ENCODE measurements at places on chromosomes 7 and 10.

DNA sequence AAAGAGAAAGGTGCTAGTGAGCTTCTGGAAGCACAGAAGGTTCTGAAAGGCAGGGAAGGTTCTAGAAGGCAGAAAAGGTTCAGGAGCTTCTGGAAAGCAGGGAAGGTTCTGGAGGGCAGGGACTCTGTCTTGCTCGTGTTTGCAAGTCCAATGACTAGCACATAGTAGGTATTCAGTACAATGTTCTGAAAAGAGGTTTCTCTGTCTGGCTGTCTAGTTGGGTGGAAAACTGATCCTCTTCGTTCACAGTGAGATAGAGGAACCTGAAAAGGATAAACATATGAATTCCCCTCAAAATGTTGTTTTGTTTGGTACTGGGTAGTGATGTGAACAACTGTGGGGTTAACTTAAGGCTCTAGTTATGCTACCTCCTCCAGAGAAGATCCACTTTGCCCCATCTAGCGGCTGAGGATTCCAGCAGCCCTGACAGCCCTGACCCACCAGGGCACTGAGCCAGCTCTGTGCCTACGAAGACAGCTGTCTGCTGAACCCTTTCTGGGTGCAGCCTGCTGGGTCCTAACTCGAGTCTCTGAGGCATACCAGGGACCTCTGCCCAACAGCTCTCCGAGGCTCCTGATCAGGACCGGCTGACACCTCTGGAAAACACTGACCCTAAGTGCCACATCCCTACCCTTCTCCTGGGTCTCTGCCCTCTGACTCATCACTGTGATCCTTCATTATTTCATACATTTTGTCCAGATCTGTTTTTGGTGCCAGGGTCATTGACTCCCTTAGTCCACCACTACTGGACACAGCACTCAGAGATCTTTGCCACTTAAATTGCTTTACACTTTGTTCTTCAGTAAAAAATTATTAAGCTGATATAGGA is 15.4 kb downstream of the PTPRN2 start:
- no peak for DNase-seq

GRCh38 chr7:30796105-30796869 is 25.1 kb downstream of the MINDY4 start:
- no peak for DNase-seq

GRCh38 chr7:79691074-79691473 is 237.6 kb upstream of the MAGI2 start:
- DNase-seq: no peak

DNA sequence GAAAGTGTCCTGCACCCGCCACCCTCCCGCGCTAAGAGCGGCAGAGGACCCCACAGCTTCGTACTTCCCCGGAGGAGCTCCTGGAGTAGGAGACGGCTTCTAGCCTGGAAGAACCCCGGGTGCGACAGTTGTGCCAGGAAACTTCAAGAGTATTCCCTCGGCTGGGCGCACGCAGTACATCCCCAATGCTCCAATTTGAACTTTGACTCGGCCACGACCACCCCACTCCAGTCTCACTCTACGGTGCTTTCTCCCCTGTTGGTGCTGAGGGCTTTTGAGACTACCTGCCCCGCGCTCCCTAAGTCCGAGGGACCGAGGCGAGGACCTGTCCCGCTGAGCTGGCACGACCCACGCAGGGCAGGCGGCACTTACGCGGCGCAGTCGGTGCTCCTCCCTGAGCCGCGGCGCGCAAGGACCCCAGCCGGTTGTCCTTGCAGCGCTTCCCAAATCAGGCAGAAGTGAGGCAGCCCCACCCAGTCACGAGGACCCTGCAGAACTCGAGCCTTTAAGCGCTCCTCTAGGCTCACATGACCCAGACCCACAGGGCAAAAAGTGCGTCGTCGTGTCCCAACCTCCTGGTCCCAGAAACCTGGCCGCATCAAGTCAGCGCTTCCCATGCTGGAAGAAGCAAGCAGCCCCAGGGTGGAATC is at the start of gene CPVL:
CPVL (minus strand) TSS at position 481 of the 650 bp plus-strand sequence. CDS start 25,476 bp downstream, outside the sequence.
- no peak for DNase-seq

- DNase-seq: no peak
Measured at GRCh38 chr10:66799474-66799873, 126.4 kb upstream of the LRRTM3 start.

DNA sequence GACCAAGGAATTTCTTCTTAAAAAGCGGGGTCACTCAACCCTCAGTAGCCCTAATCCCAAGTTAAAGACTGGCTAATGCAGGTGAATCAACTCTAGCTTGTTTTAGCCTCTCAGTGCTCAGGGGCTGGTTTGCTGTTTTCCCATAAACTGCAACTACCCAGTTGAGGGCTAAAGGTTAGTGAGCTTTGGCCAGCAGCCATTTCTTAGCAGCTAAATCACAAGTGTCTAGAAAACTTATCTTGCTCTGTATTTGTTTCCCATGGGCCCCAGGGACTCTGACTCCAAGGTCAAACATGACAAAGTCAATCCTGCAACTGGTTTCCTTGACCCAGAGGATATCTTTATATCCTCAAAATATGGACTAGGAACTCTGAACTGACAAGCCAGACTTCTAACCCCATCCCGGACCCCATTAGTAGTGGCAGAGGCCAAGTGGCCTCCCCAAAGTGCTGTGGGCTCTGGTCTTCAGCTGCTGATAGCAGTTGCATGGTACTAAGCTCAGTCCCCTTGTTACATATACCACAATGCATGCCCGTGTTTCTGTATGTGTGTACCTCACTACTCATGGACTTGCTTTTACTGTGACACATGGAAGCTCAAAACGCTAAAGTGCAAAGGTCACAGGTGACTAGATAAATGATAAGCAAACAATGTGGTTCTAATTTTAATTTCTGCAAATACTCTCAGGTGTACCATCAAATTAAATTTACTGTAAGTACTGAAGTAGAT is 793.0 kb upstream of the IGFBP3 start:
- no peak for DNase-seq
